ENCODE measurements at places on chromosomes 4 and X. TPM values are rescaled to one million over a fixed set of nuclear protein-coding genes. Genes with fewer than 3 reads are reported as not detected.

GLRB gene
- total RNA-seq, result not detected

ADH1B gene
- total RNA-seq, result not detected

FAM47A gene
- not detected for total RNA-seq

GK2 gene
- total RNA-seq, result not detected

RAB39B gene
- 11.6 TPM for total RNA-seq

PPEF1 gene
- total RNA-seq, result not detected

LRRC66 gene
- 0.27 TPM for total RNA-seq

TMEM156 gene
- total RNA-seq, result 43.3 TPM

FGD1 gene
- 0.07 TPM for total RNA-seq

AFF2 gene
- total RNA-seq, result 3.4 TPM

SSX2B gene
- total RNA-seq, result not detected

NDUFC1 gene
- total RNA-seq, result 46.3 TPM

XAGE2 gene
- not detected for total RNA-seq

STS gene
- total RNA-seq, result 2.0 TPM

IL1RAPL2 gene
- total RNA-seq, result not detected

PDGFRA gene
- total RNA-seq, result 2.0 TPM

MXRA5 gene
- total RNA-seq, result not detected

MAGED4 gene
- not detected for total RNA-seq

ABCG2 gene
- total RNA-seq, result 0.68 TPM

N4BP2 gene
- total RNA-seq, result 31.5 TPM

SATL1 gene
- not detected for total RNA-seq

C4orf51 gene
- not detected for total RNA-seq

ZFP92 gene
- 2.5 TPM for total RNA-seq

DMRTC1 gene
- total RNA-seq, result not detected

SPANXC gene
- total RNA-seq, result not detected

DCHS2 gene
- not detected for total RNA-seq

ARMCX4 gene
- total RNA-seq, result 2.6 TPM

DOK7 gene
- not detected for total RNA-seq
